Astrocyte of the cerebellum (primary cell): ENCODE measurements at places on chromosomes 16 and 17.

DNA sequence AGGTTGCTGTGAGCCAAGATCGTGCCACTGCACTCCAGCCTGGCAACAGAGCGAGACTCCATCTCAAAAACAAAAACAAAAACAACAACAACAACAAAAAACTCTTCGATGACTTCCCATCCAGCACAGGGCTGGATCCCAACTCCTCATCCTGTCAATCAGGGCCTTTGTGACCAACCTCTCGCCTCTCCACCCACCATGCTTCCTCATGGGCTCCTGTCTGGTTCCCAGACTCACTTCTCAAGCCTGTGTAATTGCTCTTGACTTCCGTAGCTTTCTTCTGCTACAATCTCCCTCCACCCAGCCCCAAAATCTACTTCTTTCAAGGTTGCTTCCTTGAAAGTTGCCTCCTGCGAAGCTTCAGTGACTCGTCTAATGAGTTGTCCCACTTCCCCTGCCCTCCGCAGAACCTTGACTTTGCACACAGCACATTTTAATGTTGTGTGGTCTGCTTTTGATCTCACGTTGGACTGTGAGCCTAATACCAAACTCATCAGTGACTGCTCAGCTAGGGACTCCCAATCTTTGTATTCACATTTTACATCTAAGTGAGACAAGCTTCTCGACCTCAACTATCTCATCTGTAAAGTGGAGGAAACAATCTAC lies 936 bp upstream of the RASL10B start:
- DNase-seq, result no peak

GRCh38 chr17:67442787-67443624 lies 65.9 kb downstream of the PITPNC1 start:
- DNase-seq, result peak; percentile 63

DNA sequence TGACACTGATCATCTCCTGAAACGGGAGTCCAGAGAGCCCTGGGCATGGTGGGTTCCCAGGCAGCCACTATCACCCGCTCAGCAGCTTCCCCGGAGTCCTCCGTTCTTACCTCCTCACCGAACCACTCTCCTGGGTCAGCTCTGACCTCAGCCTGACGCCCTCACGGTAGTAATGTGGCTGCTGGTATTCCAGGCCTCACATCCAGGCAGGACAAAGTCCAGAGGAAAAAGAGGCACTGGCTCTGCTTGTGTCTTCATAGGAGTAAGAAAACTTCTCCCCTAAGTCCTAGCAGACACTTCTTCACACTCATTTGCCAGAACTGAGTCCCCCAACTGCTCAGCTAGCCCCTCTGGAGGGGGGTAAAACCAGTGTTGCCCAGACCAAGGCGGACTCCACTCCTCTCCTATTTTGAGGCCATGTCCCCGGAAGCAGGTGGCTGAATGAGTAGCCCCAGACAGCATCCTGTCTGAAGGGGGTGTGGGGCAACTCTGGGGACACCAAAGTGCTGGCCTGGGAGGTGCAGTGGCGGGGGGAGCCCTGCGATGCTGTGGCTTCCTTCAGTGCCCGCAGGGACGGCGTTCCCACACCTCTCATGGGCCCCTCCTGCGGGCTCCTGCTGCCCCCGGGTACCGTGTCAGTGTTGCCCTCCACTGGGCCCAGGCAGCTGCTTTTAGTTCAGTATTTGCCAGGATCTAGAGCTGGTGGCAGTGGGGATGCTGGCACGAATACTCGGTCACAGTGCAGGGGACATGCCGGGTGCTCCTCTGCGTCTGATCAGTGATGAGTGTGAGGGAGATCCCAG lies 5.4 kb downstream of the FSCN2 start:
- DNase-seq, result no peak

GRCh38 chr17:38599398-38599856 lies 6.3 kb downstream of the SRCIN1 start:
- DNase-seq, result no peak

- no peak for DNase-seq
Measured at GRCh38 chr17:79711715-79712305, 18.9 kb upstream of the ENPP7 start.

DNA sequence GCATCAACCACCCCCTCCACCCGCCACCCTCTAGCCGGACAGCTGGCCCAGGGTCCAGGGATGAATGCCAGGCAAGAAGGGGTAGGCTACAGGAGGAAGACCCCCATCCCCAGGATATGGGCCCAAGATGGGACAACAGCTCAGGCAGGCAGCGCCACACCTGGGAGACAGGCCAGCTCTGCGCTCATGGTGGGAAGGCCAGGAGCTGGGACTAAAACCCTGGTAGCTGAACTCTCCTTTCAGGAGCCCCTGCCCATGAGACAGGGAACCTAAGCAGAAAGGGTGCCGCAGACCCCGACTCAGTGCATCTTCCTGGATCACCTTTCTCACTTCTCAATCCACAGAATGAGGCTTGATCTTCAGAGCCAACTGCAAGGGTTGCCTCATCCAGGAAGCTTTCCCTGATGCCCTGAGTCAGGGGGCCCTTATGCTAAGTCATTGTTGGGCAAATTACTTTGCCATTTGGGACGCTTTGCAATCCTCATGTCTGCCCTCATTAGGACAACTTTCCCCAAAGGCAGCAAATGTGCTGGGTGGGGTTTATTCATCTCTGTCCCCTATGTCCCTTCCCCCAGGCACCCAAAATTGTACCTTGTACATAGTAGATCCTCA lies 9.0 kb downstream of the ZDHHC1 start:
- no peak for DNase-seq

GRCh38 chr16:29875206-29875605 lies 12.2 kb upstream of the CDIPT start:
- no peak for DNase-seq

DNA sequence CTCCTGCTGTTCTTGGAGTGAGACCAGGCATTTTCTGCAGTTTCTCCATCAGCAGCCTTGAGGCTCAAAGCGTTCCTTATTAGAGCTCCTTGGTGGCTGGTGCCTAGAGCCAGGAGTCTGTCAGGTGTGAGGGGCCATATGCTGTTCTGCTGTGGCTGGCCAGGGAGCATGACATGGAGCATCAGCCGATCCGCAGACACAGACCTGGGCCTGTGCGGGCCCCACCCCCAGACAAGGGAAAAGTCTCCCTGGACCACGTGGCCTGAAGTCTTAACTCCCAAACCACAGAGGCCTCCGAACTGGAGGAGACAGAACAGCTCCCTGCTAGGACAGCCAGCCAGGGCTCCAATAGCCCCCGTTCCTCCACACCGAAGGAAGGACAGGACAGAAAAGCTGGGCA lies 162.7 kb upstream of the CIBAR2 start:
- no peak for DNase-seq

DNA sequence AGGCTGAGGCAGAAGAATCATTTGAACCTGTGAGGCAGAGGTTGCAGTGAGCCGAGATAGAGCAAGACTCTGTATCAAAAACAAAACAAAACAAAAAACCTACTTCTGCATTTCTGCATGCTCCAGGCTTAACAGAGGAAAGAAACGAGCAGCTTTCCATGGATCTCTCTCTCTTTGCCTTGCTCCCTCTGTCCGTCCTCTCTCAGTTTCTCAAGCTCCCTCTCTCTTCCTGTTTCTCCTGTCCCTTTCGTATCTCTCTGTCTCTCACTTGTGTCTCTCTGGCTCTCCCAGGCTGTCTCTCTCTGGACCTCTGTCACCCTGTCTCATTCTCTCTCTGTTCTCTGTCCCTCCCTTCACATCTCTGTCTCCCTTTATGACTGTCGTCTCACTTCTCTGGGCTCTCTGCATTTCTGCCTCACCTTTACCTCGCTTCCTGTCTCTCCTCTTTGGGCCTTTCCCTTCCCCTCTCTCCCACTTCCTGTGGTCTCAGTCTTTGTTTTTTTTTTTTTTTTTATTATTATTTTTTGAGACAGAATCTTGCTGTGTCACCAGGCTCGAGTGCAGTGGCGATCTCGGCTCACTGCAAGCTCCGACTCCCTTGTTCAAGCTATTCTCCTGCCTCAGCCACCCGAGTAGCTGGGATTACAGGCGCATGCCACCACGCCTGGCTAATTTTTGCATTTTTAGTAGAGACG lies 4.1 kb upstream of the PITPNA start:
- DNase-seq, result no peak

DNA sequence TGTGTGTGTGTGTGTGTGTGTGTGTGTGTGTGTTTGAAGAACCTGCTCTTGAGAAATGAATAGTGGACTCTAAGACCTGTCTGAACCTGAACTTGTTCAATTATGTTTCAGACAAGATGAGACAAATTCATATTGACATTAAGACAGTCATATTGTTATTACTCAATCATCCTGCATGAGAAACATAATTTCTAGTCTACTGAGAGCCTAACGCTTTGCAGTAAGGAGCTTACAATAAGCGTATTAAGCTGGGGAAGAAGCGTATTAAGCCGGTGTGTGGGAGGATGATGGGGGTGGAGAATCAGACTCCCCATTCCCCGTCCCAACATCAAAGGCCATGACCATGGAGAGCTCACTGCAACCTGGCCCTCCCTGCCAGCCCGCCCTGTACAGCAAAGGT lies 22.4 kb upstream of the MNT start:
- no peak for DNase-seq

DNA sequence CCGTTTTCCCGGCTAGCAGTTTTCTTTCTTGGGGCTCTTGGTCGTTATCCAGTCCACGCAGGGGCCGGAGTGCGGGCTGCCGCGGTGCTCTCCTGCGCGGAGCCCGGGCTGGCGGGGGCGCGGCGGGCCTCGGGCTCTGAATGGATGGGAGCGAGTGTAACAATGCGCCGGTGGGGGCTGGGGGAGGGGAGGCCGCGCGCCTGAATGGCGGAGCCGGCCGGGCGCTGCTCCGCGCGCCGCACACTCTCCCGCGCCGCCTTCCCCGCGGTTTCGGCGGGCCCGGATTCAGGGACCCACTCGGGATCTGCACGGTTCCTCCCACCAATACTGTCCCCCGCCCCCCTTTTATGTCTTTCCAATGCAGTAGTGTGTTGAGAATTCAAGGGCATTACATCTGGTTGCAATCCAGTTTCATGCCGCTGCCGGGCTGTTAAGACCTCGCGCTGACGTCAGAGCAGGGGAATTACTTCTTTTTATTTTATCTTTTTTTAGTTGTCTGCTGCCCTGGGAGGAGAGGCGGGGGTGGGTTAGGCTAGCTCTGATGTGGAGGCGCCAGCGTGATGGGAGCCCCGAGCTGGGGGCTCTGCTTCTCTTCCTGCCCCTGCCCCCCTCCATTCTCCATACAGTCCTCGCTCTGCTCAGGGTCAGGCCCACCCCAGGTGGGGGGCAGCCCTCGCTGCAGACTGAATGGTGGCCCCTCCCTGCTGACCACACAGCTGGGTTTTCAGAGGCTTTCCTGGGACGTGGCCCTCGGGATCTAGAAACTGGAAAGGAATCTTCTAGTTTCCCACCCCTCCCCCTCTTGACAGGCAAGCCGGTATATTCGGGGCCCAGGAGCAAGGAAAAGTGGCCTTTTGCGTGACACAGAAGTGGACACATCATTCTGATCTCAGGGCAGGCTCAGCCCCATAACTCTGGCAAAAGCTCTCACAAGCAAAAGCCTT lies 1.8 kb downstream of the RAI1 start:
- DNase-seq, result peak; percentile 56

GRCh38 chr17:77579131-77579530 lies 379.4 kb upstream of the TNRC6C start:
- no peak for DNase-seq

DNA sequence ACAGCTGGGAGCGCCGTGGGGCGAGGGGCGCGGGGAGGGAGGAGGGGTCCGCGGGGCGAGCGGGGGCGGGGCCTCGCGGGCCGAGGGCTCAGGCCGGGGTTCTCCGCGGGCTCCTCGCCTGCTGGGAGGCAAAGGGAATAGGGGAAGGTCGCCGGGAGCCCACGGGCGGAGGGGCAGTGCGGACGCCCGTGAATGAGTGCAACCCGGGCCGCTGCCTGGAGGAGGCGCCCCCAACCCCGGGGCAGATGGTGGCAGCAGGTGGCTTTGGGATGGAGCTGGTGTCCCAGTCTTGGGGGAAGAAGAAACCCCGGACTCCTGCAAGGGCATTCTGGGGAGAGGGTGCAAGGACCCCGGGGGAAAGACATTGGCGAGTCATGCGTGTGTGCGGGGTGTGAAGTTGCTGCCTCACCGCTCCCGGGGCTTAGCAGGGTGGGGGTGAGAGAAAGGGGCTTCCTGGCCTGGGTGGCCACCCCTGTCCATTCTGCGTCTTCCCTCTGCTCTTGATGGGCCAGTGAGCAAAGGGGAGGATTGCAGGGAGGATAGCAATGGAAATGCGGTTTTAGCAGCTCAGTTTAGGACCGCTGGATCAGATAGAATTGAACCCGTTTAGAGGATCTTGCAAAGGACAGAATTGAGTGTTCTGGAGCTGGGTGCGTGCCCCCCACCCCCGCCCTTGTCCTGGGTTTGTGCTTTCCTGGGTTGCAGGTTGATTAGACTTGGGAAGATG lies 526 bp downstream of the KIAA0513 start:
- no peak for DNase-seq

- peak; percentile 74 for DNase-seq
Measured at GRCh38 chr17:6666077-6666521, 14.5 kb downstream of the C17orf100 start.

- peak; percentile 81 for DNase-seq
Measured at GRCh38 chr16:27202923-27203506, 311 bp upstream of the KDM8 start.

- DNase-seq, result peak; percentile 60
Measured at GRCh38 chr16:87086575-87086974, 230.6 kb downstream of the C16orf95 start.

GRCh38 chr16:71727551-71728324 lies 3.2 kb upstream of the PHLPP2 start:
- no peak for DNase-seq

DNA sequence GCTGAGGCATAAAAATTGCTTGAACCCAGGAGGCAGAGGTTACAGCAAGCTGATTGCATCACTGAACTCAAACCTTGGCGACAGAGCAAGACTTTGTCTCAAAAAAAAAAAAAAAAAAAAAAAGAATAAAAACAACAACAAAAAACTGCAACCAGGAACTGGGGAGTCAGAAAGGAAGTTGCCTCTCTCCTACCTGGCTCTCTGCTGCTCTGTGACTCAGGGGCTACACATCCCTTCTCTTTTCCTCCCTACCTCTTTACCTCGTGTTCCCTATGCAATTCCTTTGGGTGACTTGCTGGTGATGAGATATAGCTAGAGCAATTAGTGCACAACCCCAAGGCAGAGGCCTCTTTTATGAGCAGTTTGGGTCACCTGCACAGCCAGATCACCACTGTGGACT lies 95.9 kb downstream of the ABCC1 start:
- no peak for DNase-seq

GRCh38 chr17:54307351-54307750 lies 484.6 kb downstream of the KIF2B start:
- no peak for DNase-seq

- peak; percentile 50 for DNase-seq
Measured at GRCh38 chr16:81319221-81319912, 4.6 kb downstream of the GAN start.

GRCh38 chr16:1288813-1289476 lies 20.5 kb upstream of the UBE2I start:
- DNase-seq, result no peak

DNA sequence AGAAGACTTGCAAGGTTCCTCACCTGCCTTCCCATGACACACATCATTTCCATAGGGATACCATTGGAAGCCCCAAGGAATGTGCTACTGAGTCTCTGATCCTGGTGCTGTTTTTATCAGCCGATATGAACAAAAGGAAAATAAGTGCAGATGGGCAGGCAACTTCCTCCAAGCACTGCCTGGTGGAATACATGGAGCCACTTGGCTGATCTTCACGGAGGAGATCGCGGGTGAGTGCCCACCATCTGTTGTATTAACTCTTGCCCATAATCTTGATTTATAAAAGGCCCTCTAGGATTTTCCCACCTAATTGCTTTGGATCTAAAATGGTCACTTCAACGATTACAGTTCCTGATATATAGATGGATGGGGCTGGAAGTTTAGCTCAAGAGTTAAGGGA lies 24.7 kb upstream of the CDRT15 start:
- no peak for DNase-seq
